NCI-H1048 (cell line): ENCODE measurements at places on chromosomes 4 and X.

DNA sequence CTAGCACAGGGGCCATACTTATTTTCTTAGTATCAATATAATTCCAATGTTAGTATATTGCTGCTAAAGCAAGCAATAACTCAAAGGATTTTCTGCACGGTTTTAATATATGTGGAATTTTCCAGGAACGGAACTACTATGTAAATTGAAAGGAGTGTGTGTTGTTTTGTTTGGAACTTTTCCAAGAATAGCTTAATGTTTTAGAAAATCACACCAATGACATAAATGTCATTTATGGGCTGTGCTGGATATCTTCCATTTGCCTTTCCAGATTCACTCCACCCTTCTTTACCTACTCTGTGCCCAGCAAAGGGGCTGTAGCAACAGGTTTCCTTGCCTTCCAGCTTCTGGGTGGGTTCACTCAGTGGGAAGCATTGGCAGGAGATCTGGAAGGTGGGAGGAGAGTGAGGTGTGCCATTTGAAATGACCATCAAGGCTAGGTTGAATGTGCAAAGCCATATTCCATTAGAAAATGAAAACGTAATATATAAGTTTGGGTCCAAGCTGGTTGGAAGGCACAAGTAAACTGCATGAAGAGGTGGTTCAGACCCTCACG, 25.2 kb upstream of the ZFX start:
- no peak for DNase-seq

GRCh38 chr4:83240379-83240875, 44.2 kb downstream of the COQ2 start:
- DNase-seq, result no peak

DNA sequence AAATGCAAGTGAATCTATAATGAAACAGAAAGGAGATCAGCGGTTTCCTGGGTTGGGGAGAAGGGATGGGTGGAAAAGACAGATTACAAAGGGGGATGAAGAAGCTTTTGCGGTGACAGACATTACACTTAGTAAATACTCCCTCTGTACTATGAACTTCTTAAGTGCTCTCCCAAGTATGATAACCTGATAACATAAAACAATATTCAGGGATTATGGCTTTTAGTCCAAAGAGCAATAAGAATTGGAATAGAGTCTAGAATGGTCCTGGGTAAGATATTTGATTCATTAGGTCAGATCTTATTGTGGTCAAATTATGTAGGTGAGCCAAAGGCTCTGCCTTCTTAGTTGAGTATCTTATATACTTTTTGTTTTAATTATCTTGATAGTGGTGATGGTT, 9.2 kb downstream of the LRRC66 start:
- DNase-seq, result no peak

- no peak for DNase-seq
Measured at GRCh38 chrX:139680356-139680755, 27.6 kb downstream of the MCF2 start.

GRCh38 chr4:140790765-140791164, 34.6 kb upstream of the TBC1D9 start:
- no peak for DNase-seq

GRCh38 chrX:8424912-8425311, 39.7 kb upstream of the VCX3B start:
- DNase-seq, result no peak

DNA sequence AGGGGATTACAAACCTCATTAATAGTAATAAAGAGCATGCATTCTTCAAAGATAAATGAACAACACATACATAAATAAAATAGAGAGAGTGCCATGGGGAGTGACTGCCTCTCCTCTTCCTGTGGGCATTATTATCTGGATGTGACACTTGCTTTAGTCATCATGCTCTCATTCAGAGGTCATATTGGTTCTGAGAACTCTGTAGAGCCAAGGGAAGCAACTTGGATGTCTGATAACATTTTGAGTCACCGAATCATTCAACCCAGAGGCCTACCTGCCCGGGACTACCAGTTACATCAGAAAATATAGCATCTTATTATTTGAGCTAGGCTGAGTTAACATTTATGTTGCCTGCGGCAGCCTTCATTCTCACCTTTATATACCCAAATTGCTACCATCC, 489.5 kb downstream of the STIM2 start:
- no peak for DNase-seq

GRCh38 chr4:67229148-67229547, 316.2 kb downstream of the CENPC start:
- no peak for DNase-seq

DNA sequence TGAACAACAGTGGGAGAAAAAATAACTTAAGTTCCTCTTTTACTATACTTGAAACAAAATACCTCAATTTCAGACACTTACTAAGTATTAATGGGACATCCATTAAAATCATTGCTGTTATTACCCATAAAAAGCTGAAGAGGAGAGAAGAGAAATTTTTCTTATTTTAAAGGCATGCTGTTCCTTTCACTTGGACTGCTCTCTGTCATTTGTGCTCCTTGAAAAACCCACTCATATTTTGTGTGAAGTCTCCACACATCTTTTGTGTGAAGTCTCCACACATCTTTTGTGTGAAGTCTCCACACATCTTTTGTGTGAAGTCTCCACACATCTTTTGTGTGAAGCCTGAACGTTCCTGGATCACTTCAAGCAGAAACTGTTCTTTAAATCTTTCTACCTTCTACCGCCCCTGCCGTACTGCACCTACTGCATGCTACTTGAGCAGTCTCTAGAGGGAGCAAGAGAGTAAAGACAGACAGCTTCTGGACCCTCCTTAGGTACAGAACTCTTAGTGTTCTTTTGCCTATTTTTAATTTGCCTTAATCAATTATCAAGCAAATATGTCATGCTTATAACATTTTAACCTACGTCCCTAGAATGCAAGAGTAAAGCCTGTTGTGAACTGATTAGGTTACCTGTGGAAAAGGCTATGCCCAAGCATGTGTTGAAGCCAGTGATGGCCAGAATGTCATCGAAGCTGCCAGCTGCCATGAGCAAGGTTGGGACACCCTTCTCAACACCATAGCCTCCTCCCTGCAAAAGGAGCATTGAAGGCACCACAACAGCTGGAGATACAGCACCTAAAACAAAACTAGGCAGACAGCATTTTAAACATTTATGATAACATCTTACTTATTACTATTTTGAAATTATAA, 27.1 kb upstream of the SLC9B1 start:
- no peak for DNase-seq

GRCh38 chr4:153469031-153469430, 2.9 kb downstream of the TMEM131L start:
- no peak for DNase-seq

DNA sequence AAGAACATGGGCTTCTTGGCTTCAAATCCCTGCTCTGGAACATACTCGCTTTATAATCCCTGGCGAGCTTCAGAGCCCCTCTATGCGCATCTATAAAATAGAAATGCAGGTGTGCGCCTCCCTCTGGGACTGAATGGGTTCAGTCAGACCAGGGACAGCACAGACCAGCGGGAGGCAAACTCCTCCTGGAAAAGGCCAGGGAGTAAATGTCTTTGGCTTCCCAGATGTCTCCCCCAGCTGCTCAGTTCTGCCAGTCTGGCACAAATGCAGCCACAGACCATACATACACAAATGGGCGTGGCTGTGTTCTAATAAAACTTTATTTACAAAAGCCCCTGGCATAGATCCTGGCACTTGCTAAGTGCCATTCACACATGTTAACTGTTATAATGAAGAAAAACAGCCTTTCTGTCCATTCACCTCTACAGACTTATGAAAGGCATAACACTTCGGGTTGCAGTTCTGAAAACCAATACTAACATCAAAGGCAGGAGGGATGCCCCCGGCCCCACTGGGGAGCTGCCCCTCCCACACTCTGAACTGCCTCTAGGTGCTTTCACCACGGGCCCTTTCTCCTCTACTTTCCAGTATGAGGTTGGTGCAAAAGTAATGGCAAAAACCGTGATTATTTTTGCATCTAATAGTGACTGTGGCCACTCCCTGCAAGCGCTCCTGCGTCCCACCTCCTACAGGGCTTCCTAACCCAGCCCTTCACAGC, 4.6 kb downstream of the JAKMIP1 start:
- no peak for DNase-seq
